ENCODE measurements at places on chromosomes 7 and 10. TPM values are rescaled to one million over a fixed set of nuclear protein-coding genes. Genes with fewer than 3 reads are reported as not detected.

LRRD1 gene
- total RNA-seq = under 0.01 TPM

AMPH gene
- 1.2 TPM for total RNA-seq

NEBL gene
- total RNA-seq = 0.19 TPM

CALML3 gene
- not detected for total RNA-seq

GATA3 gene
- total RNA-seq = 0.28 TPM

ASZ1 gene
- total RNA-seq = not detected

PLEKHS1 gene
- not detected for total RNA-seq

MPP7 gene
- total RNA-seq = 0.38 TPM

AKR1C4 gene
- total RNA-seq = not detected

SLIT1 gene
- total RNA-seq = under 0.01 TPM

NCAPG2 gene
- total RNA-seq = 35.9 TPM

NEUROG3 gene
- not detected for total RNA-seq

GJD4 gene
- total RNA-seq = not detected

TNPO3 gene
- 64.3 TPM for total RNA-seq

CFAP46 gene
- total RNA-seq = under 0.01 TPM

PDCD4 gene
- total RNA-seq = 47.1 TPM

INTS1 gene
- 45.1 TPM for total RNA-seq

ANKRD26 gene
- total RNA-seq = 9.0 TPM

LBX1 gene
- total RNA-seq = not detected

CFAP70 gene
- 0.38 TPM for total RNA-seq

SLC16A12 gene
- total RNA-seq = 0.56 TPM

LSM8 gene
- total RNA-seq = 29.3 TPM

MARVELD1 gene
- total RNA-seq = 15.5 TPM

TMEM140 gene
- 18.6 TPM for total RNA-seq

ANKRD22 gene
- total RNA-seq = not detected

TMEM26 gene
- 0.19 TPM for total RNA-seq

CEP55 gene
- 8.7 TPM for total RNA-seq

GRID2IP gene
- total RNA-seq = under 0.01 TPM

ASB10 gene
- not detected for total RNA-seq

RBAK gene
- total RNA-seq = 9.9 TPM

TRRAP gene
- total RNA-seq = 14.2 TPM

Data from regular cardiac myocyte (primary cell).